ENCODE measurements at places on chromosomes 2 and 18.
A peak's percentile ranks its signal among the peaks of the same experiment; 100 is the strongest.

DNA sequence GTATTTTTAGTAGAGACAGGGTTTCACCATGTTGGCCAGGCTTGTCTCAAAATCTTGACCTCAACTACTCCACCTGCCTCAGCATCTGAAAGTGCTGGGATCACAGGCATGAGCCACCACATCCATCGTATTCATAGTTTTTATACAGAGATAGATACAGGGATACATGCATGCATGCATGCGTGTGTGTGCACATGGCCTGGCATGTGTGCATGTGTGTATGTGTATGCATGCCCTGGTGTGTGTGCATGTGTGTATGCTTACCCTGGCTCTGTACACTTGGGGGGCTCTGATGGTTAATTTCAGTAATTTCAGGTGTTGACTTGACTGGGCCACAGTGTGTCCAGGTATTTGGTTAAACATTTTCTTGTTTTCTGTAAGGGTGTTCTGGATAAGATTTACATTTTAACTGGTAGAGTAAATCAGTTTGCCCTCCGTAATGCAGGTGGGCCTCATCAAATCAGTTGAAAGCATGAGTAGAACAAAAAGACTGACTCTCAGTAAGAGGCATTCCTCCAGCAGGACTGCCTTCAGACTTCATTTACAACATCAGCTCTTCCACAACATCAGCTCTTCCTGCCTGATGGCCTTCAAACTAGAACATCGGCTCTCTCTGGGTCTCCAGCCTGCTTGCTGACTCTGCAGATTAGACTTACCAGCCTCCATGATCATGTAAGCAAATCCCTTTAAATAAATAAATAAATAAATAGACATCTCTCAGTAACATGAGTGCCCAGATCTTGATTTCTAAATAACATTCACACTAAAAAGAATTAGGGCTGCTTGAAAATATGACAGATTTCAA, 30.8 kb downstream of the SESTD1 start:
- no peak for DNase-seq

DNA sequence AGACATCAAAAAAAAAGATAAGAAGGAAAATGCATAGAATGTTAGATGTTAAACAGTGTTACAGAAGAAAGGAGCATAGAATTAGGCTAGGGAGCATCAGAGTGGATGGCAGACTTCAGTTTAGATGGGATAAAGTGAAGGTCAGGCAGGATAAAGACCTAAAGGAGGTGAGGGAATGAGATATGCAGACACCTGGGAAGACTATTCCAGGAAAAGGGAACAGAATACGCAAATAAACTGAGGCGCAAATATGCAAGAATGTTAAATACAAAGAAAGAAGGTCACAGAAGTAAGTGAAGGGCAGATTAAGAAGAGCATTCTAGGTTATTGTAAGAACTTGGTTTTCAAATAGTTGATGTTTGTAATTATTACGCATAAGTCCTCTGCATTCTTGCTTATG, 116.3 kb upstream of the REG3A start:
- DNase-seq, result no peak

GRCh38 chr2:109497463-109497862, 116.3 kb downstream of the SEPTIN10 start:
- no peak for DNase-seq

DNA sequence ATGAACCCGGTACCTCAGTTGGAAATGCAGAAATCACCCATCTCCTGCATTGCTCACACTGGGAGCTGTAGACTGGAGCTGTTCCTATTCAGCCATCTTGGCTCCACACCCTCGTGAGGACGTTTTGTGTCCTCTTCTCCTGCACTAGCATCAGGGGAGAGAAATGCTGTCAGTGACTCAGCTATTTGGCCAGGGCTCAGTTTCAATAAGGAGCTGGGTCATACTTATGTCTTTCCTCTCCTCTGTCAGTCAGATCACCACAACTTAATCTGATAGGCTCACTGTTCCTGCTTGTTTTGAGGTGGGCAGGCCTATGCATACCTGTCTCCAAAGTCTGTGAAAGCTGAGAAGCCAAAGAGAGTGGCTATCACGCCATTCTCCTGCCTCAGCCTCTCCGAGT, 921.2 kb downstream of the DCC start:
- no peak for DNase-seq

DNA sequence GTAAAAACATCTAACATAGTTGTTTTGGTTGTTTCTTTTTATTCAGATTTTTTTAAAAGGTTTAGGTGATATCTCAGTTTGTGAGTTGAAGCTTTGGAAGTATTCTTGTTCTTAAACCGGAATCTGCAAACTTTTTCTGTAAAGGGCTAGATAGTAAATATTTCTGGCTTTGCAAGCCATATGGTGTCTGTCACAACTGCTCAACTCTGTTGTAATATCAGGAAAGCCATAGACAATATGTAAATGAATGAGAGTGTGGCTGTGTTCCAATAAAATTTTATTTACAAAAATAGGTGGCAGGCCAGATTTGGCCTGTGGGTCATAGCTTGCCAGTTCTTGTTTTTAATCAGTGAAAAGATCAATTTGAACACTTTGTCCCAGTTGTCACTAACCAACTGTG, 134.1 kb downstream of the CNTNAP5 start:
- DNase-seq, result no peak

- no peak for DNase-seq
Observed at GRCh38 chr2:30283931-30284565, 52.7 kb downstream of the LBH start.

DNA sequence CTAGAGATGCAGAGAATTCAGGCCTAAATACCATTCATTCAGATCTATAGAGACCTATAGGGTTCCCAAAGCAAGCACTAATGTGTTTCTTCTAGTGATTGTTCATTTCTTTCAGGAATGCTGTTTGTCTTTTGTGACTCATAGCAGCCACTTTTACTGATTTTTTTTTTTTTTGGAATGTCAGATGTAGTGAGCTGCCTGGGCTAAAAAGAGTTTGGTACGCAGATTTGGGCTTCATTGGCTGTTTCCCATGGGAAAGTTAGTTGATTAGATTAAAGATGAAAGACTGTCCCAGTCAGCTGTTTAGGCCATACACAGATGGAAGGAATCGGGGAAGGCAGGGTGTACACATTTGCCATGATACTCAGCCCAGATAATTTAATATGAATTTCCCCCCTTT, 87.6 kb downstream of the CDC42EP3 start:
- no peak for DNase-seq

DNA sequence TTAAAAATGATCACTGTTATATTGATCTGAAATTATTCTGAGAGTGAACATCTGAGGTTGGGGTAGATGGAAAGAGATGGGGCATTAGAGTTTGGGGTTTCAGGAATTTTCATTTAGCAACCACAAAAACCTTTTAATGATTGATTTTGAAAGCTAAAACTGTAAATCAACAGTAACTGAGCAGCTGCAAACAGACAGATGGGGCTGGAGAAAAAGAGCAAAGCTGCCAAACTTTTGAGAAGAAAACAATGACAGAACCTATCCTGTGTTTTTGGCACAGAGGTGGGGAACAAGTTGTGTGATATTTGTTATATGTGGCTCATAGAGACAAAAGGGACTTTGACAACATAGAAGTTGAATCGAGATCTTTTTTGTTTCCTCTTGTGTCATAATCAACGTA, 415.8 kb upstream of the DSEL start:
- DNase-seq, result no peak

GRCh38 chr2:241859436-241860183, 916 bp upstream of the PDCD1 start:
- DNase-seq, result no peak

GRCh38 chr2:202221873-202222272, 16.5 kb downstream of the SUMO1 start:
- DNase-seq, result no peak

DNA sequence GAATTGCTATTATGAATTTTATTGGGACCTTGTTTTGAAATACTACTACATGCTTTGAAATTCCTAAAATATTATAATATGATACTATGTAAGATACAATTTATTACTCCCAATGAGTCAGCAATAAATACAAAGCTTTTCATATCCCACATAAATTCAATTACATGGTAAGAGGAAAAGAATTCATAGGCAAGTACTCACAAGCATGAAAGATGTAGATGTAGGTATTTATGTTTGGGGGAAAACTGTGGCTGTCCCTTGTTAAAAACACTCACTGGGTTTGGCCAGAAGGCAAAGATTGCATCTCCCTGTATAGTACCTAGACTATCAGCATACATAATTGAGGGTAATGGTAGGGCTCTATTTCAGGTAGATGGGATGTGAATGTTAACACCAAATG, 90.4 kb downstream of the MBD2 start:
- no peak for DNase-seq

- no peak for DNase-seq
Observed at GRCh38 chr2:117068371-117068770, 746.1 kb upstream of the DDX18 start.

DNA sequence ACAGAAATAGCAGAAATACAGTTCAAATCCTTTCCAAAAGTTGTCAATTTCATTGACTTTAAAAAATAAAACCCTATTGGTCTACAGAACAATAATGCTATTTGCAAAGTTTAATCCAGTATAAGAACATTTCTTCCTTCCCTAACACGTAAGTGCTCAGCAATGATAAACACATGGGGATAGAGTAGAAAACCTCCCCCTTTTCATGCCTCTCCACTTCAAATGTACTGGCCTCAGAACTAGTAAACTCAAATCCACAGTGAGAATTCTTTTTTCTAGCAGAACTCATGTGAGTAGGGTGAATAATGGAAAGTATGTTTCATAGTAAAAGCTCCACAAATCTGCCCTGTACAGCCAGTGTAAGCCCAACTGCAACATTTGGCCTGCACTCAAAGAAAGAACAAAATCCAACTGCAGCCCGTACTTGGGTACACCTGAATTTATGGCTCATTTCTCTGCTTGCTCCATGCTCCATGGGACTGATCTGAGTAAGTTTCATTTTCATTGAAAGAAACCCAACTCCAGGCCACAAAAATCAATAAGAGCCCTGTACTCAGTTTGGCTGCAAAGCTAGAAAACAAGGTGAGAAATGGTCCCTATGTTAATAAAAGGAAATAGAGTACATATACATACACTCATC, 115.0 kb upstream of the RMDN2 start:
- DNase-seq, result no peak

- no peak for DNase-seq
Observed at GRCh38 chr2:62941413-62941812, 109.2 kb upstream of the OTX1 start.

GRCh38 chr2:10356439-10356811, 53.7 kb downstream of the HPCAL1 start:
- DNase-seq, result no peak

GRCh38 chr2:240255811-240256703, 115.6 kb upstream of the OTOS start:
- DNase-seq, result peak; percentile 15

DNA sequence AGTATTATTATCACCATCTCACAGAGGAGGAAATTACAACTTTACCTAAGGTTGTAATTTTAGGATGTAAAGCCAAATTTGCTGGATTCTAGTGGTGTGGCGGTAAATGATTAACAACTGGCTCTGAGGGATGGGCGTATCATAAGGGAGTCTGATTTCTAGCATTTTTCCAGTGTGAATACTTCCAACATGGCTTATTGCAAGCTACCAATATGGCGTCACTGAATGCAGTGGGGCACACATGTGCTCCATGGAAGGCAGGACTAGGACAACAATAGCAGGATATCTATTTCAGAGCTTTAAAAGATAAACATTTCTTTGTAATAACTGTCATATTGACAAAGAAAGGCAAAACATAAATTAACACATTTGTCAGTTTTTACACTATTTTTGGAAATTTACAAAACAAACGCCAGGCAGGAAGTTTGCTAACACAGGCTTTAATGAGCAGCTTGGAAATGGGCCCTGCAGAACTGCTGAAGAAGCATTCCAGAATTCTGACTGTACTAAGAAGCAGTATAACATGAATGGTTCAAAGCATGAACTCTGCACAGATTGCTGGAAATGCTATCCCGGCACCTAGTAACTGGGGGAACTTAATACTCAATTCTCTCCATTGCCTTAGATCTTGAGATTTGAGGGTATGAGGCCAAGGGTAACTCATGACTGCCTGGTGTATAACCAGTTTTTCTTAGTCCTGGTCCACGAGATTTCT, 439.3 kb upstream of the MAP2 start:
- DNase-seq, result no peak

DNA sequence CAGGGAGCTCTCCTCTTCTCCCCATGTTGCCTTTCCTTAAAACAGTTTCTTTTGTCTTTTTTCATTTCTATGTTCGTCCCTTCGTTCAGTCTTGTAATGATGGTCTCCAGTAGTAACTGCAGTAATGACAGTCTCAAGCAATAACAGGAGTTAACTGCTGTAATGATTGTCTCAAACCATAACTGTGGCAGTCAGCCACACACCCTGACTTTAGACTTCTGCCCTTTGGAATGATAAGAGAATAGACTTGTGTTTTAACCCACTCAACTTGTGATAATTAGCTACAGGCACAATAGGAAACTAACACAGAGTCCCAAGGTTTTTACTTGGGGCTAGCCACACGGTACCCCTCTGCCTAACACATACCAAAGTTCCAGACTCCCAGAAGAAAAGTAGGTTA, 12.1 kb downstream of the TMEM131 start:
- no peak for DNase-seq

DNA sequence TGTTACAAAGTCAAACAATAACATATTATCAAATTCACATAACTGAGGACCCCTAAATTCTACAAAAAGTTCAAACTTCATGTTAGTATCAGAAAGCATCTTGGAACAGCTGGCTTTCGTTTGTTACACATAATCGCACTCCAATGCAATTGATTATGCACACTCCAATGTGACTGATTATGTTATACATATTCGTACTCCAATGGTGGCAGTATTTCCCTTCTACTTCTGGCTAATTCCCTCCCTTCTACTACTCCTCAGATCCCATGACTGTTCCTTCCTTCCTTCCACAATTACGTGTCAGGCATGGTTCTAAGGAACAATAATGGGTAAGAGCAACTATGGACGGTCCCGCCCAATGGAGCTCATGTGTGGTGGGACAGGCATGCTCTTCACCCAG, 137.1 kb upstream of the CCDC150 start:
- DNase-seq, result no peak

- no peak for DNase-seq
Observed at GRCh38 chr18:68727506-68727905, 12.6 kb upstream of the TMX3 start.

GRCh38 chr2:74537140-74537539, 7.4 kb downstream of the HTRA2 start:
- no peak for DNase-seq

- no peak for DNase-seq
Observed at GRCh38 chr2:138238908-138239307, 262.7 kb upstream of the SPOPL start.

DNA sequence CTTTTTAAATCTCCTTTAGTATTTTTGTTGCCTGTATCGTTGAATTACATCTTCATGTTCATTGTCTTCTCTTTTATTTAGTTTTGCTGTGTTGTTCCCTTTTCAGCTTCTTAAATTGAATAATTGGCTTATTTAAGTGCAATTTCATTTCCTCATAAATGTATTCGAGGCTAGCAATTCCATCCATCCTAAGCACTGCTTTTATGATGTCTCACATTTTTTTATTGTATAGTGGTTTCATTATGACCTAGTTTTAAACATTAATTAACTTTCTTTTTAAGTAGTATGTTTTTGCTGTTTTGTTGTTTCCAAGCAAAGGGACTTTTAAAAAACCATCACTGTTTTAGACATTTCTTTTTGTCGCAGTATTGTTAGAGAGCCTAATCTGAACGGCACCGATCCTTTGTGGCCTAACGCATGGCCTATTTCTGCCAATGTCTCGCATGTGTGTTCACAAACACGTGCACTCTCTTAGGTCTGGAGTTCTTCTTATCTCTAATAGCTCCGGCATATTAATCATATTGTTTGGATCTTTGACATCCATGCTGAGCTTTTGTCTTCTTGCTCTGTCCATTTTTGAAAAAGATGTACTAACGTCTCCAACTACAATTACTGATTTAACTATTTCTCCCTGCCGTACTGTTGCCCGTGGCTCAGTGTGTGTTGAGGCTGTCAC, 59.6 kb upstream of the ZNF516 start:
- no peak for DNase-seq

Measured in CD4-positive, alpha-beta T cell (primary cell).